Myometrial cell (primary cell): ENCODE measurements at places on chromosomes 12 and 14. TPM values are rescaled to one million over a fixed set of nuclear protein-coding genes. Genes with fewer than 3 reads are reported as not detected.

The MAP1LC3B2 gene
- 0.29 and 0.53 TPM in 2 replicates for total RNA-seq

The C12orf50 gene
- total RNA-seq, result not detected in 2 replicates

The SERPINA9 gene
- total RNA-seq, result not detected in 2 replicates

The AICDA gene
- not detected in 2 replicates for total RNA-seq

The TSPAN11 gene
- total RNA-seq, result under 0.01 and 0.29 TPM in 2 replicates

The CCDC197 gene
- not detected in 2 replicates for total RNA-seq

The GUCY2C gene
- total RNA-seq, result not detected in 2 replicates

The RPGRIP1 gene
- not detected in 2 replicates for total RNA-seq

The GPR137C gene
- 0.29 and 0.35 TPM in 2 replicates for total RNA-seq

The EPYC gene
- total RNA-seq, result 0.18 TPM in 1 of 2 replicates, not detected in the other

The RNASE8 gene
- not detected in 2 replicates for total RNA-seq

The ABCD2 gene
- total RNA-seq, result 0.18 and 0.29 TPM in 2 replicates

The CISTR gene
- not detected in 2 replicates for total RNA-seq

The CLEC1B gene
- total RNA-seq, result not detected in 2 replicates

The SYNDIG1L gene
- not detected in 2 replicates for total RNA-seq
